Hair follicle dermal papilla cell (primary cell): ENCODE measurements at places on chromosomes 13 and 19. TPM values are rescaled to one million over a fixed set of nuclear protein-coding genes. Genes with fewer than 3 reads are reported as not detected.

Gene CYP4F11
- total RNA-seq, result not detected in 2 replicates

Gene FARP1
- 48.5 and 78.7 TPM in 2 replicates for total RNA-seq

Gene IZUMO2
- not detected in 2 replicates for total RNA-seq

Gene SHKBP1
- 30.4 and 35.4 TPM in 2 replicates for total RNA-seq

Gene ZNF429
- total RNA-seq, result 5.0 and 6.2 TPM in 2 replicates

Gene ACER1
- total RNA-seq, result not detected in 2 replicates

Gene IFI30
- 25.2 and 33.3 TPM in 2 replicates for total RNA-seq

Gene PCID2
- total RNA-seq, result 44.4 and 58.6 TPM in 2 replicates

Gene NDUFB7
- total RNA-seq, result 164 and 202 TPM in 2 replicates

Gene C19orf73
- total RNA-seq, result 0.36 TPM in 1 of 2 replicates, not detected in the other

Gene STARD13
- total RNA-seq, result 50.9 and 76.9 TPM in 2 replicates

Gene PGPEP1
- total RNA-seq, result 31.0 and 34.2 TPM in 2 replicates

Gene ZNF837
- total RNA-seq, result 3.2 and 3.6 TPM in 2 replicates

Gene RFPL4A
- not detected in 2 replicates for total RNA-seq

Gene STOML3
- not detected in 2 replicates for total RNA-seq

Gene NCR1
- not detected in 2 replicates for total RNA-seq

Gene GPR108
- total RNA-seq, result 40.7 and 49.4 TPM in 2 replicates

Gene FCER2
- total RNA-seq, result not detected in 2 replicates

Gene ZNF581
- 19.3 and 22.2 TPM in 2 replicates for total RNA-seq

Gene CPB2
- not detected in 2 replicates for total RNA-seq

Gene GARIN5A
- total RNA-seq, result 0.32 TPM in 1 of 2 replicates, not detected in the other

Gene LILRA1
- total RNA-seq, result not detected in 2 replicates

Gene PABPC3
- total RNA-seq, result 0.12 and 0.16 TPM in 2 replicates

Gene ADGRE2
- total RNA-seq, result 0.16 TPM in 1 of 2 replicates, not detected in the other

Gene KL
- total RNA-seq, result under 0.01 TPM in 2 replicates

Gene YJEFN3
- total RNA-seq, result 0.24 and 0.49 TPM in 2 replicates

Gene EHD2
- 230 and 251 TPM in 2 replicates for total RNA-seq

Gene TMEM255B
- total RNA-seq, result 0.49 and 0.73 TPM in 2 replicates

Gene ITPKC
- total RNA-seq, result 13.0 and 14.1 TPM in 2 replicates

Gene RAB8A
- 65.8 and 66.0 TPM in 2 replicates for total RNA-seq

Gene NBEA
- 5.7 and 7.3 TPM in 2 replicates for total RNA-seq

Gene PRR20E
- not detected in 2 replicates for total RNA-seq

Gene HIPK4
- total RNA-seq, result 0.12 and 0.49 TPM in 2 replicates

Gene NUCB1
- total RNA-seq, result 269 and 313 TPM in 2 replicates

Gene RCBTB2
- 10.8 and 11.5 TPM in 2 replicates for total RNA-seq

Gene ZNF99
- total RNA-seq, result not detected in 2 replicates

Gene NAPSA
- not detected in 2 replicates for total RNA-seq

Gene ZNF285
- 2.8 and 2.9 TPM in 2 replicates for total RNA-seq

Gene SLITRK5
- under 0.01 TPM in 2 replicates for total RNA-seq

Gene ONECUT3
- total RNA-seq, result not detected in 2 replicates

Gene KANK3
- 0.16 and 0.61 TPM in 2 replicates for total RNA-seq

Gene CEACAM4
- total RNA-seq, result not detected in 2 replicates

Gene SYDE1
- 83.4 and 90.7 TPM in 2 replicates for total RNA-seq

Gene SYT5
- total RNA-seq, result not detected in 2 replicates

Gene ZNF432
- 10.9 and 11.1 TPM in 2 replicates for total RNA-seq

Gene NLRP5
- not detected in 2 replicates for total RNA-seq

Gene FAM216B
- total RNA-seq, result not detected in 2 replicates

Gene BCL2L12
- 2.9 and 8.1 TPM in 2 replicates for total RNA-seq

Gene CACNG6
- total RNA-seq, result not detected in 2 replicates

Gene TUBA3C
- not detected in 2 replicates for total RNA-seq

Gene MRPS31
- total RNA-seq, result 11.0 and 11.1 TPM in 2 replicates

Gene TSSK6
- 1.3 and 2.2 TPM in 2 replicates for total RNA-seq

Gene SUPT5H
- total RNA-seq, result 87.7 and 93.9 TPM in 2 replicates

Gene SBK2
- total RNA-seq, result 0.16 TPM in 1 of 2 replicates, not detected in the other

Gene CD320
- 18.2 and 24.7 TPM in 2 replicates for total RNA-seq

Gene FXYD5
- 53.2 and 73.8 TPM in 2 replicates for total RNA-seq

Gene POSTN
- 26.4 and 116 TPM in 2 replicates for total RNA-seq
